ENCODE measurements at places on chromosomes 3 and 15.

DNA sequence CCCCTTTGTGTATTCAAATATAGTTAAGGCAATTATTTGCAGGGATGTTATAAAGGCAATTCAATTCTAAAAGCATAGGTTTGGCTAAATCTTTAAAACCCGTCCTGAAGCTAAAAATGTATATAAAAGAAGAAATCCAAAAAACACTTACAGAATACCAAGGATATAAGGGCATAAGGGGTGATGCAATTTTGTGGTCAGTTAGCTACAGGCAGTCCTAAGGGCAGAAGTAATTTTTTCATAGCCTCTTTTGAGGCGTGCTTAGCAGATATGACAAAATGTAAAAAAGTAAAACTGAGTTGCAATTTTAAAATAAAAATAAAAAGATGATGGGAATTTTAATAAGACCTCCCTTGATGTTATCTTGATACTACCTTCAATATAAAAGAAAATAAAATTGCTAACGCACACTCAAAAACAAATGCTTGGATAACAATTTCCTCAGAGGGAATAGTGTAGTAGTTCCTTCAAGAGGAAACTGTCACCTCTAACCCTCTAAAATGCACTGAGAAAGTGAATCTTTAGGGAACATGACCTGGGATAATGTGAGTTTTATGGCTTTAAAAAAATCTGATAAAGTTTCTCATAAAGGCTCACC lies 104.2 kb downstream of the MYH15 start:
- no peak for DNase-seq

- DNase-seq, result no peak
These were observed 217.8 kb upstream of the ARHGEF26 start for GRCh38 chr3:153903430-153903829.

DNA sequence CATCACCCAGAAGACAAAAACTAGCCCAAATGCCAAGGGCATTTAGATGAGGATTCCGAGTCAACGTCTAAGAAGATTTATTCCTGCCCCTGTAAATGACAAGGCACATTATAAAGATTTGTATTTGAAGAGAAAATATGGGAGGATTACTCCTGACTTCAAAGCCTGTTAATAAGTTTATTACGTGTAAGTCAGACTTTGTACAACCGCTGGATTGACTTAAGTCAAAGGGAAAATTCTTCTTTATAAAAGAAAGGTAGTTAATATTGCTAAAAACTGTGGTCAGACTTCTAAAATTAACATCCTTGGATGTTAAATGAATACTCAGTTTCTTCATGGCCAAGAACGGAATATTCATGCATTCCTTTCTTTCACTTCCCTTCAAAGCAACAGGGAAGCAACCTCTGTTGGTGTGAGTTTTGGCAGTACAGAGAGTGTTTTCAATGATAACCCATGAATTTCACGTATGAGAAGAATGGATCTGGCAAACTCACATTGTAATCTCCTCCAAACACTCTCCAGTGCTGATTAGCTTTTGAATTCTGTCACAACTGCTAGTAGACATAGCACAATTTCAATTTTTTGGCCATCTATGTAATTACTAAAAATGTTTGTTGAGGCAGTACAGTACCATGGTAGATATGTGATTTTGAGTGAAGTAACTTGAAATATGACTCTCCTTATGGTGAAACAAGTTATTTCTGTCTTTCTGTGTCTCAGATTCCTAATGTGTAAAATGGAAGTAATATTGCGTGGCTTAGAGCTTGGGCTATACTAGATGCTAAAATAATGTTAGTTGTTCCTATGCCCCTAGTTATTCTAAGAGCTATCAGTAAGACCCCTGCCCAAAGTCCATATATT lies 62.0 kb downstream of the PLD1 start:
- no peak for DNase-seq

GRCh38 chr15:49718846-49719245 lies 98.0 kb downstream of the DTWD1 start:
- DNase-seq, result no peak

DNA sequence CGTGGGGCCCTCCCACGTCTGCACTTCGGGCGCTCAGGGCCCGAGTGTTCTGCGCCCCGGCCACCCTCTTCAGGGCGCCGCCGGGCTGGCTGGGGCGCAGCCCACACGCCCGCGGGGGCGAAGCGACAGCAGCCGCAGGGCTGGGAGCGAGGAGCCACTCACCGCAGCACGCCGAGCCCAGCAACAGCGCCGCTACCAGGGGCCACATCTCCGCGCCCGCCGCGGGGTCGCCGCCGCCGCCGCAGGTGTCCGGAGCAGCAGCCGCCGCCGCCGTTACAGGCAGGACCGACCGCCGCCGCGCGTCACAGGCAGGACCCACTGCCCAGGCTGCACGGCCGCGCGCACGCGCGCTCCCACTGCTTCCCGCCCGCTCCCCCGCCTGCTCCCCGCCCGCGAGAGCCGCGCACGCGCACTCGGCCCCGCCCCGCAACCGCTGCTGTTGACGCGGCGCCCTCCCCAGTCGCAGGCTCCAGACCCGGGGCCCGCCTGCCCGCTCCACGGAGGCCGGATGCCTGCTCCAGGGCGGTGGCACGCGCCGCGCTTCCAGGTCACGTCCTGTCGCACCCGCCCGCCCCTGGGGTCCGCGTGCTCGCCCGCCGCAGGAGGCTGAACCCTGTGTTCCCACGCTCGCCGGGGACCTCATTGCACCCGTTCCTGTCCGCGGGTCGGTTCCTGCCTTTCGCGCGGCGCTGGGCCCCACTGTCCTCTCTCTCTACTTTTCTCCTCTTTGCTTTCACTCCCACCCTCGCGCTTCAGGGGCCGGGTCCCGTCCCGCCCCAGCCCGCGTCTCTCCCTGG lies at the start of gene CD47:
Gene CD47 (minus strand): TSS at position 331 of the 797 bp plus-strand sequence. CDS start 123 bp downstream, at position 208.
- DNase-seq, result peak; percentile 98

DNA sequence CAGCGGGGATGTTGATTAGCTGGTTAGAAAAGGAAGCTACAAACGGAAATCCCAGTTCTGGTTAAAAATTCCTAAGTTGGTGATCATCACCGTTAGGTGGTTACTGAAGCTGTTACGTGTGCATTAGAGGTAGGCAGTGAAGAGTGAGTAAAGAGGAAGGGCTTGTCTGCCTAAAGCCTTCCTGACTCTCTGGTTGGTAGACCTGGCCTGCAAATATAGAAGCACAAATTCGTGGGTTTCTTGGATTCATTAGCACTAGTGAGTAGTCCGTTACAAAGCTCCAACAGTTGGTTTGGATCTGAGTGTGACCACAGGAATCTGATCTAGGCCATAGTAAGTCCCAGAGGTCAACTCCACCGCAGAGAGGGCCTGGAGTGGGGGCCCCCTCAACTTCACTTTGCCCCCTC lies 174.0 kb upstream of the TP63 start:
- no peak for DNase-seq

DNA sequence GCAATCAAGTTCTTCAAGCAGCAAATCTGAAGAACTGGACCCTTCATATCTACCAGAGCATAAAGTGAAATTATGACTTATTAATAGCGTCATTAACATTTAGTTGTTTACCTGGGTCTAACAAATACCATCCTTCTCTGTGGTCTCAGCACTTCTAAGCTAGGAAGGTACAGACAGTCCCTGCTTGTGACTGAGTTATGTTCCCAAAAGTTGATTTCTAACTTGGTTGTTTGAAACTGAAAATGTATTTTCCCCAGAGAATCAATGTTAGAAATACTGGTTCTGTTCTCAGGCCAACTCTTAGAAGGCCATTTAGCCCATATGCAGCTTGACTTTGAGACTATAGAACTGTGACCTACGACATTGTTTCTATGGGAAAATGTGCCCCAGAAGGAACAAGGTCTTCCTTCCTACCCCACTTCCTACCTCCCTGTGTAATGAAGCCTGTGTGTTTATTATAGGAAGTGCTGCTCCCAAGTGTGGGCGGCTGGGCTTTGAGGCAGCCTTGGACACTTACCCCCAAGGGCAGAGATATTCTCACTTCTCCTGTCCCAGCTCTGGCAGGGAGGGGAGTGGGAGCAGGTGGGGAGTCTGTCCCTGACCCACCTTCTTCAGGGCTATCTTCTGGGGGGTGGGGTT lies 12.2 kb upstream of the MAPK6 start:
- no peak for DNase-seq

DNA sequence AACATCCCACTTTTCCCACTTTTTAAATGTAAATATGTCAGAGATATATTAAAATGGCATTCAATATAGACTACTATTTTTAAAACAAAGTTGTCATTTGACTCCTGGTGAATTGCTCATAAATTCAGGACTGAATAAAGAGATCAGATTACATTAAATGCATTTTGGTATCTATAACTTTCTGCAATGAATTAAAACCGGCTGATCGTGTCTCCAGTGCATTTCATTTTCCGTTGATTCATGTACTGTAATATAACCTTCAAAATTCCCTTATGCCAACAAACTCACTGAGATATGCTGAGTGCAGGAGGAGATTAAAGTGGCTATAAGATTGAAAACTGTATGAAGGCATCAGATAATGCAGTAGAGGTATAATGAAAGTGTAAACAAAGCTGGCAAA lies 361.1 kb upstream of the CDIN1 start:
- DNase-seq, result no peak

DNA sequence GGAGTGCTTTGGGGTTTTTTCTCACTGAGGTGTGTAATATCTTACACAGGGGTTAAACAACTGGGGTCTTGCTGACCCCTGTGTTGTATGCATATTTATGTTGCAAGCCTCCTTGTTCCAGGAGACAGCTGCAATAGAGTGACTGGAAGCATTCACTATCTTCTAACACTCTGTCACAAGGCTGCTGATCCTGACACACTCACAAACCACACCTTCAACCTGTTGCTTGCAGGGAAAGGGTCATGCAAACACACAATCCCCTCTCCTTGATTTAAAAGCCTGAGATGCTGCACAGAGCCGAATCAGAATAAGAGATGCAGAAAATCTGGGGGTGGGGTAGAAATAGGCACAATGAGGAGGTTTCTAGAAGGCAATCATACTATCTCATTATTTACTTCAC lies 197.3 kb downstream of the CADPS start:
- no peak for DNase-seq

DNA sequence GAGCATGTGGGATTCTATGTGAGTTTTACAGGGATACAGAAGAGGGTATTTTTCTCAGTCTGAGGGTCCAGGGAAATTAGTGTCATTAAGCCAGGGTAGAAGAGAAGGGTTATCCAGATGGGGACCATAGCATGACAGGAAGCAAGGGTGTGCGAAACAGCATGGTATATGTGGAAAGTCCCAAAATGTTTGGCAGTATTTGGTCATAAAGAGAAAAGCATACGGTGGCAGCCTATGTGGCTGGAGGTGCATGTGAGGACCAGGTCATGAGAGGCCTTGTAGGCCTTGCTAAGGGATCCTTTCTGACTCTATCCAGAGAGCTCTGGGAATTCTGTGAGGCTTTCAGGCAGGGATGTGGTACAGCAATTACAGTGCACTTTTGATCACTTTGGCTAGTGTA lies 411.4 kb downstream of the AGBL1 start:
- no peak for DNase-seq

- DNase-seq, result no peak
These were observed 14.6 kb downstream of the HDAC11 start for GRCh38 chr3:13494463-13495350.

DNA sequence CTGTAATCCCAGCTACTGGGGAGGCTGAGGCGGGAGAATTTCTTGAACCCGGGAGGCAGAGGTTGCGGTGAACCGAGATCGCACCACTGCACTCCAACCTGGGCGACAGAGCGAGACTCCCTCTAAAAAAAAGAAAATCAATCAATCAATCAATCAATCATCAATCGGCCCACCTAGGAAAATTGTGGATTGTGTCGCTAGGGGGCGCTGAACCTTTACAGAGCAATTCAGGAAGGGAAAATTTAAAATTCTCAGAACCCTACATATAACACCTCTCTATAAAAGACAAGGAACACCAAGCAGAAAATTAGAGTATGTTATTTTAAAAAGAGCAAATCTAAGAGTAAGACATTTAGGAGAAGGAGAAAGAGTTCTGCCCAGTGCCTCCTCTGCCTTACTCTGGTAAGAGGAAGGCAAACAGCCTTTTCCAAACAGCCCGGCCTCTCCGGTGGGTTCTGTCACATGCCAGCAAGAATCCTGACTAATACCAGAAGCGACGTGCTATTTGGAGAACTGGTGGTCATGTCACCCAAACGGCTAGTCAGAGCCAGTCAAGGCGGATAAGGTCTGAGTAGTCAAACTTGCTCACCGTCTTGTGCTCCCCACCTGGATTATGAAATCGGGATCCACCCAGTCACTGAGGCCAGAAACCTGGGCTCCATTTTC lies 22.3 kb upstream of the SMCO1 start:
- peak; percentile 80 for DNase-seq

DNA sequence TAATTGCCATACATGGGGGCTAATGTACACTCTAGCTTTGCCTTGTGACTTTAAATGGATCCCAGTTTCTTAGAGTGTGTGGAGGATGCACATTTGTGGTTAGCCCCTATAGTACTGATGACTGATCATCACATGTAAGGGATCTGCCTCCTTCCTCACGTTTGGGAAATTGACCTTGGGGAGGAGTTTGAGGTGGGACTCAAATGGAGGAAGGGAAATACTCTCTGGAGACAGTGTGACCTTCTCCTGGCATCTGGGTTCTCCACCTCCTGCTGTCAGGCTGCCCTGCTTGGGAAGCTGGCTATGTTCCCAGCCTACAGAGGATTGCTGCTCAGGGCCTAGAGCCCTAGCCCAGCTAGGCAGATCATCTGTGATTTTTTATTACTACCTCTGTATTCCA lies 48.7 kb downstream of the PPM1L start:
- no peak for DNase-seq

DNA sequence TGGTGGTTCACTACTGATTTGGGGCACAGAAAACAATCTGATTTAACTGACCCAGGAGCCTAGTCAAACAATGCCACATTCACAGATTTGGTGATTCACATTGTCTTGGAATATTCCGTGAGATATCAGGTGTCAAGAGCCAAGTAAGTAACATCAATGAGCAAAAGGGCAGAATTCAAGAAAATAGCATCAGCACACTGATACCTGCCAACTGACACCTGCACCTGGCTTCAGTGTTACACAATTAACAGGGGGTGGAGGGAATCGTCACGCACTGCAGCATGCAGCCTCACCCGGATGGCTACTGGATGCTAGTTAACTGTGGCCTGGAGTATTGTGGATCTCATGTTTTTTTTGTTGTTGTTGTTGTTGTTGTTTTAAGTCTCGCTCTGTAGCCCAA lies 17.6 kb downstream of the CCNL1 start:
- DNase-seq, result no peak

DNA sequence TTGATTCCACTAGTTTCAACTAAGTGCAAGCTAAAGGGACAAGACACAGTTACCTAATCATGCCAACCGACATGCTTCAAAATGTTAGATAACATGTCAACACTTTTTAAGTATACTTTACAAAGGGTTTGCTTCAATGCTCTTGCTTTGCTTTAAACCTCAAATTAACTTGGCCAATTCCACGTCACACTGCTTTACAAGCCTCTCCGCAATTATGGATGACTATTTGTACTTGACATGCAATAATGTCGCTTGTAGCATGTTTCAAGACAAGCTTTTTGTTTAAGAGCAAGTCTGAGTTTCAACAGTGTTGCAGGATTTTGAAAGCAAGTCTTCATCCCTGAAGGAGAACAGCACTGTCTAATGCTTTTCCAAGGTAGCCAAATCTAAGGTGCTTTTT lies 86.9 kb downstream of the CNTN3 start:
- DNase-seq, result no peak

Data from activated CD8-positive, alpha-beta memory T cell treated with anti-CD3 and anti-CD28 coated beads for 24 hours (primary cell).